ENCODE measurements at places on chromosomes 1 and 21. TPM values are rescaled to one million over a fixed set of nuclear protein-coding genes. Genes with fewer than 3 reads are reported as not detected.

GRCh38 chr1:67716800-67717199, 31.8 kb downstream of the GADD45A start:
- no peak for DNase-seq

- no peak for DNase-seq
Measured at GRCh38 chr1:42173155-42173933, 8.8 kb upstream of the GUCA2A start.

- no peak for DNase-seq
Measured at GRCh38 chr1:236353813-236354212, 40.3 kb upstream of the EDARADD start.

GRCh38 chr1:53585129-53585528, 125.9 kb downstream of the DMRTB1 start:
- no peak for DNase-seq

GRCh38 chr1:176315519-176316220, 108.6 kb upstream of the COP1 start:
- DNase-seq: no peak

DNA sequence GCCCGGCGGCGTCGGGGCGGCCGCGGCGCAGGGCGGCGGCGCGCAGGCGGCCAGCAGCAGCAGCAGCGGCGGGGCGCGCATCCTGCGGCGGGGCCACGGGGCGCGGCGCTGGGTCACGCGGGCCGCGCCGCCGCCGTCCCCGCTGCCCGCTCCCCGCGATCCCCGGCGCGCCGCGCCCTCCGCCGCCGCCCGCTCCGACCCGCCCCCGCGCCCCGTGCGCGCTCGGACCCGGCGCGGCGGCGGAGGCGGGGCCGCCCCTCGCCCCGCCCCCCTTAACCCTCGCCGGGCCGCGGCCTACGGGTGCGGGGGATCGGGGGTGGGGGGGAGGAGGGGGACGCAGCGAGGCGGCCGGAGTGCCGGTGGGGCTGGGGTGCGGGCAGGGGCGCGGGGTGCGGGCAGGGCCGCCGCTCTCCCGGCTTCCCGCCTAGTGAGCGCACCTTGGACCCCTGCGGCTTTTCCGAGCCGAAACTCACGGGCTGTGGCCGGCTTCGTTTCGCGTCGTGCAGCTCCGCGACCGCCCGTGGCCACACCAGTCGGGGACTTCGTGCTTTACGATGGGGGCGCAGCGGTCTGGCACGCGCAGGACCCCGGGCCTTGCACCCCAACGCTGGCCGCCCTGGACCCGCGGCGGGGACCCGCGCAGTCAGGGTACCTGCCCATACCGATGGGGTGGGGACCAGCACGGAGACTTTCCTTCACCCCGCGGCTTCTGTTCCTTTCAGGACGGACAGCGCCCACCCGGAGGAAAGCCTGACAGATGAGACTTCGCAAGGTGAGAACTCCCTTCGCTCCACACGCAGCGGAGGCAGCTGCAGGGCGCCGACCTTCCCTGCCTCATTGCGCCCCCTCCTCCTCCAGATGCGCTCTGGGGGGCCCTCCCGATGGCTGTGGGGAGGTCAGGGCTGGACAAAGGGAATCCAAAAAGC, at the start of gene FNDC10:
FNDC10 (minus strand) TSS at position 201 of the 926 bp plus-strand sequence; CDS start at position 81, 120 bp downstream.
- no peak for DNase-seq

DNA sequence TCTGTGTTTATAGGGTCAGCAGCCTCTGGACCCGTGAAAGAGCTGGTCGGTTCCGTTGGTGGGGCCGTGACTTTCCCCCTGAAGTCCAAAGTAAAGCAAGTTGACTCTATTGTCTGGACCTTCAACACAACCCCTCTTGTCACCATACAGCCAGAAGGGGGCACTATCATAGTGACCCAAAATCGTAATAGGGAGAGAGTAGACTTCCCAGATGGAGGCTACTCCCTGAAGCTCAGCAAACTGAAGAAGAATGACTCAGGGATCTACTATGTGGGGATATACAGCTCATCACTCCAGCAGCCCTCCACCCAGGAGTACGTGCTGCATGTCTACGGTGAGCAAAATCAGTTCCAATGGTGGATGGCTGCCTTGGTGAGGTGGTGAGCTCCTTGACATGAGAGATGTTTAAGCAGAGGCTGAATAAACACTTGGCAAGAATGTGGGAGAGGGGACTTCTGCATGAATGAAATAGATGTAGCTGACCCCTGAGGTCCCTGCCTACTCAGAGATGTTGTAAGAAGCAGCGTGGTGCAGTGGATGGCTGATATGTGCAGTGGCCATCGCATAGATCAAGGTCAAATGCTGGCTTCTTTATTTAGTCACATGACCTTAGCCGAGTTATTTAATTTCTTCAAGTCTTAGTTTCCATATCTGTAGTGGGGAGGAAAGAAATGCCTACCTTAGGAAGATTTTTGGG, 9.3 kb downstream of the SLAMF7 start:
- no peak for DNase-seq

Gene RNU1-2
- polyA plus RNA-seq: not detected

GRCh38 chr1:240090014-240090413, 1.7 kb upstream of the FMN2 start:
- no peak for DNase-seq

DNA sequence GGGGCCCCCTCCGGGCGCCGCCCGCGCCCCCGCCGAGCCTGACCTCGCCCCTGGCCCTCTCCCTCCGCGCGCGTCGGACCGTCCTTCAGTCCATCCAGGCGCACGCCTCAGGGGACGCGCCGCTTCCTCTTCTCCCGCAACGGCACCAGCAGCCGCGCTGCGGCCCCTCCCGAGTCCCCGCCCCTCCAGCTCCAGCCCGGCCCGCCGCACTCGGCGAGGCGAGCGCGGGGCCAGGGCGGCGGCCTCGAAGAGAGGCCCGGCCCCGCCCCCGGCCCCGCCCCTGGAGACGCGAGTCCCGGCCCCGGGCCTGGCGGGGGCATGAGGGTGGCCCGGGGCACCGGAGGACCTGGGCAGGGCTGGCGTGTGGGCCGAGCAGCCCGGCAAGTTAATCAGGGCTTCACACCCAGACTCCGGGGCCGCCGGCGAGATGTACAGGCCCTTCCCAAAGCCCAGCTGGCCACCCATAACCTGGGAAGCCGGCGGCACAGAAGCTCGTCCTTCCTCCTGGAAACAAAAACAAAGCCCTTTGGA, at the start of gene IGSF3:
IGSF3 (minus strand) TSS at position 159 of the 531 bp plus-strand sequence. CDS start 1,407 bp downstream, outside the sequence.
- DNase-seq: no peak

Gene KIAA0040
- polyA plus RNA-seq: 16.6 TPM

DNA sequence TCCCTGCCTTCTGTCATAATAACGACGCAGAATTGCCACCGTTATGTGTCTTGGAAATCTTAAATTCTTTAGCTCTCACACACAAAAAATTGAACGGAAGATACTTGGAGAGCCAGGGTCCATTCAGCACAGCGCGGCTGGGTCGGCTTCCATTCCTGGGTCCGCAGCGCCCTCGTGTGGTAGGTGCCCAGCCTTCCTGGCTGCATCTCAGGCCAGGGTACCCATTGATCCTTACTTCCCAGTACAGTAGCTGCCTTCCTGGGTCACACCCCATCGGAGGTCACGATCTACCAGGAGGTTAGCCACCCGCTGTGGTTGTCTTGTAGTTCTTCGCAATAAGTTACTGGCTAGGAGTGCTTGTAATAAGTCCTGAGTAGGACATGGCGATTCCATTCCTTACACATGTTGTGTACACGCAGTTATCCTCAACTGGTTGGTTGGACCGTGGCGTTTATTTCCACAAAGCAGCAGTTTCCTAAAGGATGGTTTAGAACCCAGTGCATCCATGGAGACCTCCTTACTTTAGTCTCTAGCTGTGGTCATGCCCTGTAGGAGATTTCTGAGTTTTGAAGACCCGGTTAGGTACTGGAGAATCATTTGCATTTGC, 9.9 kb upstream of the MTARC1 start:
- DNase-seq: no peak

Gene UBXN10
- polyA plus RNA-seq: 6.1 TPM

GRCh38 chr1:226942392-226942791, 2.3 kb downstream of the COQ8A start:
- no peak for DNase-seq

DNA sequence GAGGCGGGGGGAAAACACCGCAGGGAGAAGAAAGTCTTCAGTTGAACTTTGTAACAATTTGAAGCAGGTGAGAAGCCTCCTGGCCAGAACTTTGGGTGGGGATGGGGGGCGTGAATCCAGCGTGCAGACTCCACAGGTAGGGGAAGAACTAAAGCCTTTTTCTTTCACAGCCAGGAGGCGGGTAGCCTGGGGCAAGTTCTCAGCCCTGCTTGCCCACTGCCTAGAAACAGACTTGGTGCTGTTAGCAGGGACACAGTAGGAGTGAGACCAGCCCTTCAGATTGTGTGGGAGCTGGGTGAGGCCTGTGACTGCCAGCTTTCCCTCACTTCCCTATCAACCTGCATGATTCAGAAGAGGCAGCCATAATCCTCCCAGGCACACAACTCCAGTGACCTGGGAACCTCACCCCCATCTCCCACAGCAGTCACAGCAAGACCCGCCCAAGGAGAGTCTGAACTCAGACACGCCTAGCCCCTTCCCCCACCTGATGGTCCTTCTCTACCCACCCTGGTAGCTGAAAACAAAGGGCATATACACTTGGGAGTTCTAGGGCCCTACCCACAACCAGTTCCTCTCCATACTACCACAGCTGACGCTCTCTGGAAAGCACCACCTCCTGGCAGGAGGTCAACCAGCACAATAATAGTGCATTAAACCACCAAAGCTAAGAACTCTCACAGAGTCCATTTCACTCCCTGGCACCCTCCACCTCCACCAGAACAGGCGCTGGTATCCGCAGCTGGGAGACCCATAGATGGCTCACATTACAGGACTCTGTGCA, 83.5 kb upstream of the CDC42BPA start:
- DNase-seq: no peak

GRCh38 chr1:54401799-54402198, 4.4 kb downstream of the SSBP3 start:
- DNase-seq: no peak

DNA sequence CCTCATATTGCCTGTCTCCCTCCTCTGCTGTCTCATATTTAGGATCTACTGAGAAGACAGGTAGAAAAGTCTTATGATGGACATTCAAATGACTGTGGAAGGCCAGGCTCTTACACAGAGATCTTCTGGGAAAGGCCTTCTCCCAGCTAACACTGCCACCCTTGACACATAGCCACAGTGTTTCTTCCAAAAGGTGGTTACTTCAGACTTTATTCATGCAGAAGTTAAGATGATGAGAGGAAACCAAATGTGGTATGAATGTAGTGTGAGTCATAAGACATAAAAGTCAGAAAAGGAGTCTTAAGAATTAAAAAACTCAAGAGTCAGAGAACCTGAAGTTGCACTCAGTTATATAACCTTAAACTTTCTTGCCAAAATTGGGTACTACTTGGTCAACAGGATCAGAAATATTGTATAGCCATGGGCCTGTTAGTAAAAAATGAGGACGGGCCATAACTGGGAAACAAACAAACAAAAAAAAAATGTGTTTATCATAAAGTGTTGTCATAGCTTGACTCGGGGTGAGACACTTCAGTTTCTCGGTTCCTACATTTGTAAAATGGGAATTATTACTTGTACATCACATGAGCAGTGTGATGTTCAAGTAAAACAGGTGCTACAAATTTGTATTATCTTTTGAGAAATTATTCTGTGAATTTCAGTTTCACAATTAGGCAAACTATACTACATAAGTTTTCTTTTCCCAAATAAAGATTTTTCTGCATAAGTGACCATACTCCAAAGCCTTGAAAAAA, 1.2 kb upstream of the DENND1B start:
- DNase-seq: no peak
